ENCODE measurements at places on chromosomes 7 and 10. TPM values are rescaled to one million over a fixed set of nuclear protein-coding genes. Genes with fewer than 3 reads are reported as not detected.

Gene SORCS3
- under 0.01 TPM for total RNA-seq

Gene FOXP2
- total RNA-seq, result 11.4 TPM

Gene PTPRZ1
- under 0.01 TPM for total RNA-seq

Gene HSPA12A
- 0.68 TPM for total RNA-seq

Gene STEAP1B
- 24.5 TPM for total RNA-seq

Measured in dermis blood vessel endothelial cell (primary cell).